ENCODE measurements at places on chromosomes 4 and X.

GRCh38 chrX:16786791-16787735, 797 bp downstream of the TXLNG start:
- DNase-seq = peak; percentile 45

DNA sequence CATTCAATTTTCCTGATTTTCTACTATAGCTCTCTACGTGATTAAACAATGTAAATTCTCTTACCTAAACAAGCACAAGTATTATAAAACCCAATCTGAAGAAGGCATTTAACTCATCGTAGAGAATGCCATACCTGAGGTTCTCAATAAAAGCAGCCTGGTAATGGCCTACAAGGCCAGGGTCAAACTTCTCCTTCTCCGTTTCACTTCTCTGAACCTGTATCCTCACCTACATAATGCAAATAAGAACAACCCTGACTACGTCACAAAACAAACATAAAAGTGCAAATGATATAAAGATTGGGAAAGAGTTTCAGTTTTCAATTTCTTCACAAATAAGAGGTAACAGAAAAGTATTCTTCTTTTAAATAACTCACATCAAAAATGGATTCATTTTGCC, 55.6 kb upstream of the STS start:
- DNase-seq = no peak

DNA sequence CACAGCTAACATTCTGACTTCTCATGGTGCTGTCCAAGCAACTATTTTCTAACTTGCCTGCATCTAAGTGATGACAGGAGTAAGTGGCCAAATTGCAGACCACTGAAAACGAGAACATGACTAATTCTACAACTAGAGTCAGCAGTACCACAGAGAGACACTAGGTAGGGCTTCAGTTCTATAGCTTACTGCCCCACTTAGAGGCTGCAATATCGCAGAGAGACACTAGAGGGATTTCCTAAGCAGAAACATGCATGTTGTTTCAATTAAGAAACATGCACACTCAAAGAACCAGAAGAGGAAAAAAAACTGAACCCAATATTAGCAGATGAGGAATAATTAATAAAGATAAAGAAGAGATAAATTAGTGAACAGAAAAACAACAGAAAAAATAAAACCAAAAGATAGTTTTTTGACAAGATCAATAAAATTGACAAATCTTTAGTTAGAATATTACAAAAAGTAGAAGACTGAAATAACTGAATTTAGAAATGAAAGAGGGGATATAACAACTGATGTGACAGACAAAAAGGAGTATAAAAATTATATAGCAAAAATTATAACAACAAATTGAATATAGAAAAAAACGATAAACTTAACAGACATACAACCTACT, 100.8 kb downstream of the SPIN4 start:
- peak; percentile 33 for DNase-seq

- peak; percentile 3 for DNase-seq
Observed at GRCh38 chr4:73127839-73128453, 58.4 kb upstream of the COX18 start.

GRCh38 chr4:98421111-98421510, 159.9 kb downstream of the RAP1GDS1 start:
- no peak for DNase-seq

DNA sequence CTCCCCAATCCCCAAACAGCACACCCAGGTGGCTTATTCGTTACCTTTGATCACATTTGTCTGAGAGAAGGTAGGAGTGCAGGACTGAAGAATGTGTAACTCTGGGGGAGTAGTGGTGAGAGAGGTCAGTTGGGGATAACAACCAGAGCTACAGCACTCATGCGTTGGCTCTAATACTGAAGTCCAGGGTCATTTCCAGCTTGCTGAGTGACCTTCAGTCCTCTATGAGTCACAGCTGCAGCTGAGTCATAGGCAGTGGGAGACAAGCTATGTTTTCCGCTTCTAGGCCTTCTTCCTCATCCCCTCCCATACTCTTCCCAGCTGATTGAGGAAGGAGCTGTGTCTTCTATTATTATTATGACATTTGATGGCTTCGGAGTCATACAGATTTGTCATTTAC, 31.6 kb upstream of the CT47C1 start:
- DNase-seq = no peak

DNA sequence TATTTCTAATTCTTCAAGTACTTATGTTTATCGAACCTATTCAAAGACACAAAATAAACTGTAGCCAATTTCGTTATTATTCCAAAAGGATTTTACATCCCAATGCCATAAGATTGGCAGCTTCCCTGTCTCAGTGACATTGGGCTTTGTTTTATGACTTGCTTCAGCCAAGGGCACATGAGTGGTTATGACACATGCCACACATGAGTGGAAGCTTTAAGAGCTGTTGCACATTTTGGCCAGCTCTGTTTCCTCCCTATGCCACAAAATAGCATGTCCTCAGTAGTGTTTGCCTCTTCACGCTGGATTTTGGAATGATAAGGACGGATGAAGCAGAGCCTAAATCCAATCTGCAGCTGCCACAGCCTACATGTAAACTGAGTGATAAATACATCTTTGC, 21.9 kb downstream of the SEC24D start:
- DNase-seq = no peak

- no peak for DNase-seq
Observed at GRCh38 chrX:72573158-72573511, 492 bp upstream of the HDAC8 start.
